ENCODE measurements at places on chromosomes 7 and 10.

DNA sequence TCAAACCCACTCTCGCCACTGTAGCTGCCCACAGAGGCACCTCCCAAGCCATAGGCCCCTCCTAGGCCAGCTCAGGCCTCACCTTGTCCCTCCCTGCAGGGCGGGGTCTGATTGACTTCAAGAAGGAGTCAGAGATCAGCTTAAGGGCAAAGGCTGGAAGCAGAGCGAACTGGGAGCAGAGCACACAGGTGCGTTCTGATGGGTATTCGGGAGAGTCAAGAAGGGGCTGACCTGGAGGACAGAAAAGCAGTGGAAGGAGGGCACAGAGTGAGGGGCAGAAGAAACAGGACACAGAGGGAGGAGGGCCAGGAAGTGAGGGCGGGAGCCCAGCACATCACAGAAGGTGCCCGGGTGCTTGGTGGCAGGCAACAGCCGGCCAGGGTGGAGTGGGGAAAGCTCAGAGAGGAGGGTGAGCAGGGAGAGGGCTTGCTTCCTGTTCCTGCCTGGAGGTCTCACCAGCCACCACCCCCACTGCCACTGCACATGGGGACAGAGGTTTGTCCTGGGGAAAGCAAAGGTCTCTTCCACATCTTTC lies at the start of gene AOC1:
Gene AOC1, plus strand, starts transcription at position 147 of the 535 bp plus-strand sequence. CDS start 3,954 bp downstream, outside the sequence.
- DNase-seq, result no peak

GRCh38 chr7:80324032-80324431 lies 187.8 kb downstream of the GNAT3 start:
- peak; percentile 97 for DNase-seq

- DNase-seq, result no peak
Measured at GRCh38 chr7:158396301-158396905, 191.2 kb downstream of the PTPRN2 start.

- DNase-seq, result no peak
Measured at GRCh38 chr10:77125231-77125630, 512.4 kb downstream of the KCNMA1 start.

DNA sequence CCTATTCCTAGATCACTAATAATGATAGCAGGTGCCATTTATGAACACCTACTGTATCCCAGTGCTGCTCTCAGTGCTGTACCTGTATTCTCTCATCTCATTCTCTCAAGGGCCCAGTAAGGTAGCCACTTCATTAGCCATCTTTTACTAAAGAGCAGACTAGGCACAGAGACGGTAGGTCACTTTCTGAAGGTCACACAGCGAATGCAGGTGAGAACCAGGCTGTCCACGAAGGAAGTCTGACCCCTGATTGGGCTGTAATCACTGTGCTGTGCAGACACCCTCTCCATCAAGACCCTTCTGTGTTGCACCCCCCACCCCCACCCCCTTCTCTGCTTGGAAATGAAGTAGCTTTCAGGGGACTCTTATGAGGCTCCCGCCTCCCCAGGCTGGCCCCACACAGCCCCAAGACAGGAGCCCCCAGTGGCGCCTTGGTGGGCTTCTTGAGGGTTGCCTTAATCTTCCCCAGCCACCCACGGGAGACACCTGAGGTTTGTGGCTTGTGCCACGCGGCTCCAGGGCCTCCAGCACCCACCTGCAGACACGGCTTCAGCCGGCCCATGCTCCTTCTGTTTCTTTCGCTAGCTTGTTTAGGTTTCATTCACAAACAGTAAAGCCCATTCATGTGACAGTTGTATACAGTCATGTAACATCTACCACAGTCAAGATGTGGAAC lies 81.7 kb upstream of the FAM20C start:
- DNase-seq, result no peak

DNA sequence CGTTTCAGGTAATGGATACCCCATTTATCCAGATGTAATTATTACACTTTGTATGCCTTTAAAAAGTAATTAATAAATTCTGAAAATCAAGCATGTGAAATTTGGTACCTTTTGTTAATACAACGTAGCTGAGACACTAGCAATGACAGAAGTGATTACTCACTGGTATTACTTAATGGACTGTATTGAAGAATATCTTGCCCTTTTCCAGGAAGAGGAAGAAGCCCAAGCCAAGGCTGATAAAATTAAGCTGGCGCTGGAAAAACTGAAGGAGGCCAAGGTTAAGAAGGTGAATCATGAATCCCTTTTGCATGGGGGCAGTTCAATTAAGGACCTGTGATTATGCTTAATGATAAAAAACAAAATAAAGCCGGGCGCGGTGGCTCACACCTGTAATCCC lies 64.8 kb downstream of the APBB1IP start:
- DNase-seq, result no peak
